MM.1S (cell line): ENCODE measurements at places on chromosomes 3 and 15.

- DNase-seq, result no peak
Observed at GRCh38 chr3:159480046-159480445, 508.6 kb upstream of the IL12A start.

- no peak for DNase-seq
Observed at GRCh38 chr3:101932326-101933068, 83.2 kb downstream of the NFKBIZ start.

GRCh38 chr3:8472549-8472948, 29.1 kb upstream of the LMCD1 start:
- DNase-seq, result no peak

DNA sequence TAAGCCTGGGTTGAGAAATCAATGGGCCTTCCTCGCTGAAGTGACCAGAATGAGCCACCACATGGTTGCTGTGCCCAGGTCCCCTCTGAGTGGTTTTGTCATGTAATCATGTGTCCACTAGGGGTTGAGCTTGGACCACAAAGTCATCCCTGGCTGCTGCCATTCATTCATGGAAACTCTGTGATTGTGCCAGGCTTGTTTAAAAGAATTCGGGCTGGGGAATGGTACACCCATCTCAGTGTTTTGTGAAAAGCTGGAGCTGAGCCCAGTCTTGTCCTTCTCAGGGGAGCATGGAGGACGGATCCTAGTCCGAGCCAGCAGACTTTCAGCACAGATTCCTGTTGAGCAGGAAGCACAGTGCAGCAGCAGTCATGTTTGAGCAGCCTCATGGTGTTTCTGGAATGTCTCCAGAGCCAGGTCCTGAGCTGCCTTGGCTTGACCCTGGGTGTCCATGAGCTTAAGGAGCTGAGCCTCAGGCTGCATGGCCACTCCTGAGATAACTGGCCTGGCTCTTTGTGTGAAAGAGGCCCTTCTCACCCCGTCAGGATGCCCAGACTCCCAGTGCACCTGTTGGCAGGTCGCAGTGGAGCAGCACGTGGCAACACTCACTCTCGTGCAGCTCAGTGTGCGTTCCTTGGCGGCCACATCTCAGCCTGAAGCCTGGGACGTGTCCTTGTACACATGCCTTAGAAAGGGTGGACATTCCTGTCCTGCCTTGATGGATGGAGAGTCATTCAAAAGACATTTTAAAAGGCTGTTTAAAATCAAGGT, 260.3 kb upstream of the TPM1 start:
- DNase-seq, result peak; percentile 12

- no peak for DNase-seq
Observed at GRCh38 chr3:129953621-129954020, 20.9 kb upstream of the TRH start.

- no peak for DNase-seq
Observed at GRCh38 chr3:76841747-76842146, 198.2 kb upstream of the ROBO2 start.

- no peak for DNase-seq
Observed at GRCh38 chr3:65425880-65426279, 612.8 kb downstream of the MAGI1 start.

- no peak for DNase-seq
Observed at GRCh38 chr3:194225988-194226663, 90.2 kb downstream of the HES1 start.

GRCh38 chr3:107962946-107963345, 127.9 kb downstream of the CD47 start:
- DNase-seq, result no peak

GRCh38 chr3:122215592-122216298, 32.3 kb downstream of the CASR start:
- no peak for DNase-seq

- peak; percentile 27 for DNase-seq
Observed at GRCh38 chr15:48336940-48337339, 5.7 kb downstream of the DUT start.

GRCh38 chr3:153744889-153745288, 376.3 kb upstream of the ARHGEF26 start:
- DNase-seq, result no peak

DNA sequence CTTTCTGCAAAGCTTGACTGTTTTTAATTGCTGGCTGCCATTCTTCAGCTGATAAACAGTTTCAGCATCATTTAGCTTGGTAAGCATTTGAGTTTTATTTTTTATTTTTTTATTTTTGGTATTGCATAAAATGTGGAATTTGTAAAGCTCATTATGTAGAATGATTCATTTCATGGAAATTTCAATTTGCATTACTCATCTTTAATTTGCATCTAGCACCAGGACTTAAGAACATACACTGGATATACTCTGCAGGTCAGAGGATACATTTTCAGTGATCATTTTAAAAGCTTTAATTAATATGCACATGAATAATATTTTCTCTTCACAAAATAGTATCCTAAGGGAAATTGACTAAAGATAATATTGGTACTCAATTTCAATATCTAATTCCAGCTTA, 732.4 kb upstream of the BCHE start:
- no peak for DNase-seq

- no peak for DNase-seq
Observed at GRCh38 chr15:25582886-25583285, 144.1 kb upstream of the UBE3A start.

- peak; percentile 11 for DNase-seq
Observed at GRCh38 chr15:80697075-80697685, 2.1 kb downstream of the ABHD17C start.
